ENCODE measurements at places on chromosomes 3 and 15.

GRCh38 chr3:122843604-122844003, 48.7 kb downstream of the SLC49A4 start:
- DNase-seq, result no peak

GRCh38 chr15:84955089-84955848, 26.4 kb upstream of the PDE8A start:
- peak; percentile 3 for DNase-seq

- DNase-seq, result no peak
These were observed 5.2 kb upstream of the EBLN2 start for GRCh38 chr3:73056014-73056844.

DNA sequence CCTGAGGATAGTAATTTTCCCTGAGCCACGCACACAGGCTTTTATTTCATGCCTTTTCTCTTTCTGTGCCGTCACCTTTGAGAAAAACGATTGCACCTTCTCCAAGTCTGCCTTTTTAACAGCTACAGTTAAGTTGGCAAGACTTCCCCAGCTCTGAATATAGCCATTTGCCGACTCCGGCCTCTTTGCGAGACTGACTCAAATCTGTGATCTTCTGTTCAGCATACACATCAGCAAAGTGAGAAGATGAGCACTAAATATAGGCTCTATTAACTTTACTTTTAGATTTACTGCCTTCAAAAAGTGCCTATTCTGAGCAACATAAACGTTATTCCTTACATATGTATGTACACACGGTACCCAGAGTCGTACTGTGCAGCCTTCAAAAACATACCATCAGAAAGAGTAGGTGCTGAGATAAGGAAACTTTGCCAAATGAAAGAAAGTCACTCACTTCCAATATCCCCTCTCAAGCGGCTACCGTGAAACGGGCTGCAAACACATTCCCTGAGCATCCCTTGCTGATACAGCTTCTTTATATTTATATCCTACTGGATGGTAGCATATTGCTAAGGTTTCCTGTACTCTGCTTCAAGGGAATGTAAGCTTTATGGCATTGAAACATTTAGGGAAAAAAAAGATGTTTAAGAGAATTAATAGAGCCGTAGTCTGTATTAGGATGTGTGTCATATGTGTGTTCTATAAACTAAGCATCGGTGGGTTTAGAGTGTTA, 283.3 kb upstream of the TPRG1 start:
- DNase-seq, result no peak

GRCh38 chr3:194009892-194010533, 125.9 kb upstream of the HES1 start:
- no peak for DNase-seq

DNA sequence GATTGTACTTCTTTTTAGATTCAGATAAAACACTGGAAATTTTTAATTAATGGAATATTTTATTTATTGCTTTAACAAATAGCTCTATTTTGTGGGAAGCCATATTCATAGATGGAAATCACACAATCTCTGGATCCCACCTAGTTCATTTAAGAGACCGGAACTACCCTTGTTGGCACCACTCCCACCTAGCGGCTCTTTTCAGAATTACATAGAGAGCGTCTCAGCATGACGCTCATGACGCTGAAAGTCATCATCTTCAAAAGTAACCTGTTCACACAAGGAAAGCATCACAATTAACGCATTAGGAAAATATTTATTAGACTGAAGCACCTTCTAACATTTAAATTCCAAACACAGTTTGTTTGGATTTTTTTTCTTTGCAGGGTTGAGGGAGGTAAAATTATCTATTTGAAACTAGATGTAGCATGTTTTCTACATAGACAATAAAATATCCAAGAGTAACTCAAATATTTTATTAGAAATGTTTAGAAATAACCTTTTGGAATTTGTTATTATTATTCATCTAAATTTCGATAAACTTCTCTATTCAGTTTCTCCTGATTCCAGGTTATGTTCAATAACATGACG, 214.9 kb upstream of the ARRDC4 start:
- DNase-seq, result peak; percentile 46

DNA sequence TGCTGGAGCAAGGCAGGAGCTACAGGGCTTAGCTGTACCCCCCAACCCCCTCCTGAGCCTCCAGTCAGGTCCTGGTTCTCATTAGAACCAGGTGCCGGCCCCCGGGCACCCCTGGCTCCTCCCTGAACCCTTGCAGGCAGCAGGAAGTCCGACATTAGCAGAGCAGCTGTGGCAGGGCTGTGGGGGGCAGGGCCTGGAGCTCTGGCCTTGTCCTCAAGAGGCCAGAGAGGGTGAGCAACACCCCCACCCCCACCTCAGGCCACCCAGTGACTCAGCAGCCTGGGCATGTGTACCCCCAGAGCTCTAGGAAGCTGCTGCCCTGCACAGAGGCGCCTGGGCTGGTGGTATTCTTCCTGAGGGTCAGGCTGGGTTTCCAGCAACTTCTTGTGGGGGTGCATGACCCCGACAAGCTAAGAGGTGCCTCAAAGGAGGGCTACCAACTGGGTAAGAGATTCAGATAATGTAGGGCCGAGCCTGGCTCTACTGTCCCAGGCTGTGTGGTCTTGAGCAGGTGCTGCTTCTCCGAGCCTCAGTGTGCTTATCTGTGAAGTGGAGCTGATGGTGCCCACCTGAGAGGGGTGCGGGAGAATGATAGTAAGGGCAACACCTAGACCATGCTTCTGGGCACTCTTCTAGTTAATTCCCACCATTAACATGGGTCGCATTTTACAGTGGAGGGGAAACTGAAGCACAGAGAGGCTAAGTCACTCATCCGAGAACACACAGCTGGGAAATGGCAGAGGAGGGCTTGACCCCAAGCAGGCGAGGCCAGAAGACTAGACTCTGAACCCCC, 16.0 kb downstream of the H1-8 start:
- DNase-seq, result peak; percentile 65

DNA sequence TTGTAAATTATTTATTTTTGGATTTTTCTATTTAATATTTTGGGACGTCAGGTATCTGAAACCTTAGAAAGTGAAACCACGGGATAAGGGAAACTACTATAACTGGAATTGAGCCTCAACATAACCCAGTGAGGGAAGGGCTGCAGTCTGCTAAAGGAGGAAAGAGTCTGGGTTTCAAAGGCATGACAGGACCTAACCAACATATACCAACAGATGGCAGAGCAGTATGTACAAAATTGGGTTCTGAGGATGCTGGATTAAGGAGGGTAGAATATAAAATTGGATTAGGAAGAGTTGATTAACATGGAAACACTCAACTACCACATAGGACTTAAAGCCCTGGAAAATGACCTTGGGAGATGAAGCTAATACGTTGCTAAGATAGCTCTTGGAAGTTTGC, 603.5 kb downstream of the MECOM start:
- DNase-seq, result no peak

- DNase-seq, result no peak
These were observed 118.3 kb upstream of the GALNT15 start for GRCh38 chr3:16056217-16056616.

- no peak for DNase-seq
These were observed 18.6 kb upstream of the ZBTB20 start for GRCh38 chr3:115165701-115166100.

DNA sequence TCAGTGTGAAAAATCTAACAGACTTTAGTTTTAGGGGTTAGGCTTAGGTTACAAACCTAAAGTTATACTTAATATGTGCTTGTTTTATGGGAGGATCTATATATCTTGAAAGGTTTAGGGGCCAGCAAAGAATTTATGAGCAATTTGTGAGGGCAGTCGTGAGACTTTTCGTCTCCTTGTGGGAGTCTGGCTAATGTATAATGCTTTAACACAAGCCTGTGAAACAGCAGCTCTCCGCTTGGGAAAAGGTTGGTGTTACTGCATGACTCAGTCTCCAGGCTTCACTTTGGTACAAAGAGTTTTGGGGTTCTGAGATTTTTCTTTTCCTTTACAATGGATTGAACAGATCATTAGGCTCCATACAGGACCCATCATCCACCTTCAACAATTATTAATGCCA, 79.0 kb upstream of the MFGE8 start:
- no peak for DNase-seq

- peak; percentile 88 for DNase-seq
These were observed 13.0 kb upstream of the ATP1B3 start for GRCh38 chr3:141863491-141863890.

GRCh38 chr3:100209948-100210771, 50.6 kb upstream of the TBC1D23 start:
- no peak for DNase-seq

GRCh38 chr15:83081256-83082014, 14.4 kb upstream of the BTBD1 start:
- DNase-seq, result no peak

DNA sequence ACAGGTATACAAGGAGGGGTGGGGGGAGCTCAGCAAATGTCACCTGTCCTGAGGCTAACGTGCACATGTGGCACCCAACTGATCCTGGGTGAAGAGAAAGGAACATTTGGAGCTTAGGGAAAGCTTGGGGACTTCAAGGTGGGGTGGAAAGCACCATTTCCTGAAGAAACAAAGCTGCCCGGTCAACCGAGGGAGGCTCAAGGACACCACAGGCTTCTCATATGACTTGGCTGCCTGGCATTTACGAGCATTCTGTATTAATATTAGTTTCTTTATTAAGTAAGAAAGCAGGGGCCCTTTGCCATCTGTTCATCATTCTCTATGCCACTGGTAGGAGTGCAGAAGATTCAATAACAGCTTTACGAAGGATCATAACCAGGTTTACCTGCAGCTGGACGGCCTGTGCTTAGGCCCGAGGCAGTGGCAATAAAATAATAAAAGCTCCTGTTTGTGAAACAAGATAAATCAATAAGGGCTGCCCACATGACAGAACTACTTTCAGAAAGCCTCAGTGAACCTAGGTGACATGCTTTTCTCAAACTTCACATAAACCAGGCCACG, 54.0 kb downstream of the ETV5 start:
- no peak for DNase-seq

- no peak for DNase-seq
These were observed 53.6 kb upstream of the THRB start for GRCh38 chr3:24548278-24548677.

DNA sequence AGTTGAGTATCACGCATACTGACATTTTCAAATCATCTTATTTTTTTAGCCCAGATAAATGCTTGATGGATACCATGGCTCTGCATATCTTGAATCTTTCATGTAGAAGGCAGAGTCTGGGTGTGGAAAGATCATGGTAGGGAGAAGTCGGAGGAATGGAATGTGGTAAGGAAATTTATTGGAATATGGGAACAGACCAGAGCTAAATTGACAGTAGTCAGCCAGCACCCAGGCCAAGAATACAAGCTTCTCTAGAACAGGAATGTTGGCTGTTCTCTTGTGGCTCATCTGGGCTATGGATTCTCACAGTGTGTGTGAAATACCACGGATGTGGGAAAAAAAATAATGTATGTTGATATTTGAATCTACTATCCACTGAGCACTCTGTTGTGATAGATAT, 305.7 kb upstream of the COL8A1 start:
- no peak for DNase-seq

DNA sequence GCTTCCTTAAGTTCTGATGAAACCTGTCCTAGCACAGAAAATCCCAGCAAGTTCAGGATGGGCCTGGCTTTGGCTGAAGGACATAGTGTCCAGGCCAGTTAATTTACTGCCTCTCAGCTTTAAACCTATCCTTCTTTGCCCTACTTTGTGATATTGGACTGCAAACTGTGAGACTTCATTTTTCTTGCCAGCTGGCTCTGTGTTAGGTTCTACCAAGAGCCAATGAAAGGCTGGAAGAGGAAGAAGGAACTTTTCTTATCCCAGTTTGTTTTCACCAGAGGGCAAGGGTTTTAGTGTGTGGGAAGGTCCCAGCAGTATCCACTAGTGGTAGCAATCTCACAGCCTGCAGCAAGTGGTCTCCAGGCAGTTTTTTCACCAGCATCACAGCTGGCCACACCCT, 18.2 kb downstream of the DCUN1D1 start:
- no peak for DNase-seq

- no peak for DNase-seq
These were observed 89.5 kb downstream of the CPN2 start for GRCh38 chr3:194261581-194262063.

GRCh38 chr3:46700772-46701171, 420 bp upstream of the TMIE start:
- DNase-seq, result no peak

- no peak for DNase-seq
These were observed 114.5 kb downstream of the ROBO1 start for GRCh38 chr3:79653266-79653830.

- no peak for DNase-seq
These were observed 21.3 kb downstream of the TRANK1 start for GRCh38 chr3:36923523-36923943.

GRCh38 chr3:138476526-138476925, 42.1 kb downstream of the ESYT3 start:
- no peak for DNase-seq

GRCh38 chr15:67548862-67549651, 6.6 kb downstream of the MAP2K5 start:
- peak; percentile 71 for DNase-seq

DNA sequence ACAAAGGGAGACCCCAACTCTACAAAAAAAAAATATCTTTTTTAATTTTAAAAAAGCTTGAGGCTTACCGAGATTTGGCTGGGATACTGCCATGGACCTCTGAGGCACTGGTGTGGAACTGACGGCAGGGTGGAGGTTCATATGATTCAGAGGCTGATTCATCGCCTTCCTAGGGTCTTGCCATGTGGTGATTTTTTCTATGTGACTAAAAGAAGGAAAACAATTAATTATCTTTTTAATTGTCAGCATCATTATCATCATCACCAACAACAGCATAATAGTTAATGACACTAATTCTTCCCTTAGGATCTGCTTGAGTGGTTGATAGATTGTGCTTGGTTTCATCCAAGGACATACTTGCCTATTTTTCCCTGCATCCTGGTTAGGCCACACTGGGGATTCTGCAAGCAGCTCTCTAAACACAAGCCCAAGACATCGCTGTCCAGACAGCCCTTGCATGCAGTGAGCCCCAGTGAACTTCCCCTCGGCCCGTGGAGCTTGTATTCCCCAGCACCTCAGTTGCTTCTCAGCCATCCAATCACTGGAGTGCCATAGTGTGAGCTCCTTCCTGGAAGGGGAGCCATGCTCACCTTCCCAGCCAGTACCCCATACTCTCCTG, 84.9 kb downstream of the WWTR1 start:
- no peak for DNase-seq

DNA sequence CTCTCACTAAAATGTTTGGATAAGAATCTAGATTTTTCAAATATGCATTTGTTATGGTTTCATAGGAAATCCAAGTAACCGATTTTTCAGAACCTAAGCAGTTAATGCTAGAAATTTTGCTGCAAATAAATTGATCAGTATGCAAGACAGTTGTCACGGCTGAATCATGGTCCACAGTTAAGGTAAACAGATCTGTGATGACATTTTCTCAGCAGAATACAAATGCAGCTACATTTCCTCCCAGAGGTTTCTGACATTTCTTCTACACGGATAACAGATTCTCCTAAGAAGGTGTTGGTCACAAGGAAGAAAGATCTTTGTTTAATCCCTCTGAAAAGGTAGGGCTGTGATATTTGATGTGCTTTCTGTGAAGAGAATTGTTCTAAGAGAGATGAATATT, 36.9 kb downstream of the ARNT2 start:
- DNase-seq, result no peak

DNA sequence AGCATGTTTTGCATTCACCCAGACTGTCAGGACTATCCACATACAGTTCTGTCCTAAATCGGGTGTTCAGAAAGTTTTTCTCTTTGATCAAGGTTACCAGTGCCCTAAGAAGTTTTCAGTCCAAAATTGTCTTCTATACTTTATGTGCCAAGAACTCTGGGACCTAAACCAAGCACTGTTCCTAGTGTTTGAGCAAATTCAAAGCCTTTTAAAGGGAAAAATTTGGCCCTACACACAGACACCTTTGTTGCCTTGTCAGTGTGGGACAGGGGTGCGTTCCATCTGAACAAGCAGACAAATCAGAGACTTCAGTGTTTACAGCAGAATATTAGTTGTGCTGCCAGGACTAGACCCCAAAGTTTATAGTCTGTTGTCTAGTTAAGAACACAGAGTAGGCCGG, 50.6 kb downstream of the DGKG start:
- no peak for DNase-seq
